Activated naive CD4-positive, alpha-beta T cell (primary cell): ENCODE measurements at places on chromosomes 3 and 15.

DNA sequence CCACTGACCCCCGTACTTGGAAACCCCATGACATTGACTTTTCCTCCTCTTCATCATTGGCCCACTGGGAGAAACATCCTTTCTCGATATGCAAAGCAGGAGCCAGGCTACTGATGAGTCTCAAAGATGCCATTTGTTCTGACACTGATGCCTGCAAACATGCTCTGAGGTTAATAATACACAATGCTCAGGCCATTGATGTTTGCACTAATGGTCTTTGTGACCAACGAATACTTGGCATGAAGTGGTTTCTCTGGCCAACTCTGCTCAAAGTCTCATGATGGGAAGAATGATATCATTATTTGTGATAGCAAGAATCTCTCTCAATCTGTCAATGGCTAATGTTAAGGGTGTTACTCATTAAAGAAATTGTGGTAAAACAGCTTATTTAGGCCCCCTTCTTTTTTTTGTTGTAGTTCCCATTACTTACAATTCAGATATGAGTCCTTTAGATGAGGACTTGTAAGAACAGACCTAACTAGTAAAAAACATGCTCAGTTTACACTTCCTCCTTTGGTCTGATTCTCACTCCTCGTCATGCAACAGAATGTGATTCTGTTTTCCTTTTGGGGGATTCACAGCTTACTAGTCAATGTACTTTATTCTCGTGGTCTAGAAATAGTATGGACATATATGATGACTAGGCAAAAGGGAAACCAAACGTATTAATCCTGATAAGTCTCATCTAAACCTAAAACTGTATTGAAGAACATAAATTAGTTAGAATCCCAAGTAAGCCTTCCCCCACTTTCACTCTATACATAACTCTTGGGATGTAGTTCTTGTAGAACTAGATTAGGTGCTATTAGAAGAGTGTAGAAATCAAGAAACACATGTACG lies 488.8 kb upstream of the DPPA4 start:
- no peak for DNase-seq

GRCh38 chr3:123334056-123334455 lies 114.8 kb downstream of the ADCY5 start:
- no peak for DNase-seq

GRCh38 chr3:37909067-37909911 lies 47.6 kb downstream of the CTDSPL start:
- DNase-seq: no peak

- no peak for DNase-seq
Observed at GRCh38 chr3:67737906-67738865, 83.8 kb upstream of the SUCLG2 start.

DNA sequence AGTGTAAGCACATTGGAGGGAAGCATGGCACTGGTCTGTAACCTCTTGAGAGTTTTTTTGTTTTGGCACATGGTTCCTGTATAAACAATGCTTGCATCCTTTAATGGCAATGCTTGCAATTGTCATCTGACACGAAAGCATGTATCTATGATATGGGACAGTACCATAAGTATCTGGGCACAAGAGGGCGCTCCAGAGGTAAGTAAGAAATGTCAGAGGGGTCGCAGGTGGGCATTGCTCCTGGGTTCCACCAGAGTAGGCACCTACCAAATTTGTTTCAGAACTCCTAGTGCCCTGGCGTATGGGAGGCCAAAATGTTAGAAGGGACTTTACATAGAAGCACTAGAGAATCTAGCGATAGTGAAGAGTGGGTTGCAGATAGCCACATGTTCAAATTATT lies 58.7 kb upstream of the BCHE start:
- DNase-seq: no peak
